ENCODE measurements at places on chromosomes 3 and 15.

- DNase-seq = no peak
Measured at GRCh38 chr3:143366672-143367071, 247.1 kb downstream of the CHST2 start.

GRCh38 chr3:120597445-120598049 is 1.4 kb downstream of the NDUFB4 start:
- DNase-seq = no peak

DNA sequence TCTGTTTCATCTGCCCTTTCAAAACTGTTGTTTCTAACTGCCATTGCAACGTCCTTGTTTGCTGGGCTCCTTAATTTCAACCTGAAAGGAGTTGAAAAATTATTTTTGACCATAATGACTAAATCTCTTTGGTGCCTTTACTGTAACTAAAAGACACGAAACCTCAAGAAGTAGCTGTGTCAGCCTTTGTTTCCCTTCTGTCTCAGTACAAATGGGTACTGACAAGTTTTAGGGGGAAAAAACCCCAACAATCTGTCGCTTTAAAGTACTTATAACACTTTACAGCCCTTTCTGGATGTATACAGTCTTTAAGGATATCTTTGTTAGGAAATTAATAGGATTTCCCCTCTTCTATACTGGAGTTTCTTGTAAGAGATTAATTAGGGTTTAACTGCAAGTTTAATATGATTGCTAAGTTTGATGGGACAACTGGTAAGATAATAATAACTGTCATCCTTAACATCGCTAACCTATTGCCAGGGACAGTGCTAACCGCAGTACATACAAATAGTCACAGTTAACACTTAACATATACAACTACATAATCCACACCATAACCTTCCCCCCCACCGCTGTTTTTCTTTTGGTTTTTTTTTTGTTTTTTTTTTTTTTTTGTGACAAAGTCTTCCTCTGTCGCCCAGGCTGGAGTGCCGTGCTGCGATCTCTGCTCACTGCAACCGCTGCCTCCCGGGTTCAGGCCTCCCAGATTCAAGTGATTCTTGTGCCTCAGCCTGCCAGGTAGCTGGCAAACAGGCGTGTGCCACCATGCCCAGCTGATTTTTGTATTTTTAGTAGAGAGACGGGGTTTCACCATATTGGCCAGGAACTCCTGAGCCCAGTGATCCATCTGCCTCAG is 1.7 kb downstream of the GXYLT2 start:
- no peak for DNase-seq

GRCh38 chr3:123739106-123739505 is 145.0 kb downstream of the MYLK start:
- DNase-seq = no peak

DNA sequence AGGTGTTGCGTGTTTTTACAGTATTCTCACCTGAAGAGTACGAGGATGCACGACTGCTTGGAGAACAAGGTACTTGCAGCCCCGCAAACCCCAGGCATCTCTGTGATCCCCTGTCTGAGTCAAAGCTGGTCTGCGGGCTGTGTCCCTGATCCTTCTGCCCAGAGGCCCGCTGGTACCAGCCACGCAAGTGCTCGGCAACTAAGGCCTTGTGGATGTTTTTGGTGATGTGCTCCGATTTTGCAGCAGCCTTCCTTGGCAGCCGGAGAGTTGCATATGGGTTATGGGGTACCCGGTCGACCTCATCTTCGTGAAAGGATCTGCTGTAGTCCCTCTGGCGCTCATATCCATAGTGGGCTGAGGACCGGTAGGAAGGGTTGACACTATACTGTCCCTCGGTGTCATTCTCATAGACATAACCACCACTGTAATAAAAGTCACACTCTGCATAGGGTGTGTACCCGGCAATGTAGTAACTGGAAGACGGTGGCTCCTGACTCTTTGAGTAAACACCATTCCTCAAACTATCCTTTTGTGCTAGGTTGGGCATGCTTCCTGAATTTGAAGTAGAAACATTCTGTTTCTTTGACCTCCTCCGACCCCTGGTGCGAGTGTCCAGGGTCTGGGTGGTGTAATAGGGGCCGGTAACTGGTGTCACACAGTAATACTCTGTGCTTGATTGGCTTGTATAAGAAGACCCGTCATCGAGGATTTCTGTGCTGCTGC is 58.6 kb upstream of the LMOD3 start:
- DNase-seq = no peak

DNA sequence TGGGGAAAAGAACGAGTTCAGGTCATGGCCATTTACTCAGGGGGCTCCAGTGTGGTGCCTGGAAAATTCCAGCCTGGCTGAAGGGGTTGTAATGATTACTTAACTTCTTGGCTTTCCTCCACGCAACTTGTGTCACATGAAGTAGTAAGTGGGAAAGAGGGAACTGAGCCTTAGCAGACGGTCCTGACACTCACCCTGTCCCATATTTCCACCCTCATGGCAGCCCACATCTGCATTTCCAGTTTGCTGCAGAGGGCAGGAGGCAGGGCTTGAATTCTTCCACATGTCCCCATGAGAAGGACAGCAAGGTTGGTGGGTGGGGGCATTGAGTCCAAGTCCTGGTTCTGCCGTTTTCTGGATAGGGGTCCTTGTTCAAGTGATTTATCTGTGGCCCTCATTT is 7.8 kb upstream of the CAMP start:
- DNase-seq = no peak

Data from BE2C (cell line).